ENCODE measurements at places on chromosomes 7 and 10.

GRCh38 chr7:151871904-151872303 lies 5.0 kb downstream of the PRKAG2 start:
- DNase-seq = no peak

GRCh38 chr10:101843032-101844021 lies at the start of gene KCNIP2:
Gene KCNIP2 (minus strand): TSS chr10:101843800. CDS start chr10:101843568, 232 bp downstream.
- no peak for DNase-seq

- DNase-seq = no peak
These were observed 40.1 kb upstream of the EEPD1 start for GRCh38 chr7:36112969-36113368.

- no peak for DNase-seq
These were observed 117.4 kb downstream of the ELAPOR2 start for GRCh38 chr7:86942081-86942480.

DNA sequence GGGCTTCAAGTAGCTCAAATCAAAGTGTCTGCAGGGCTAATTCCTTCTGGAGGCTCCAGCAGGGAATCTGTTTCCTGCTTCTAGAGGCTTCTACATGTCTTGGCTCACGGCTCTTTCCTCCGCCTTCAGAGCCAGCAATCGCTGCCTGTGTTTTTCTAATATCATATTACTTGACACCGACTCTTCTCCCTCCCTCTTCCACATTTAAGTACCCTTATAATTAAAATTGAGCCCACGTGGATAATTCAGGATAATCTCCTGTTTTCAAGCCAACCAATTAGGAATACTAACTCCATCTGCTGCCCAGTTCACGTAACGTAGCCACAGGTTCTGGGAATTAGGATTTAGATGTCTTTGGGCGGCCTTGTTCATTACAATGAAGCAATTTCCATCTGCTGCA lies 372.2 kb downstream of the DPP6 start:
- no peak for DNase-seq

DNA sequence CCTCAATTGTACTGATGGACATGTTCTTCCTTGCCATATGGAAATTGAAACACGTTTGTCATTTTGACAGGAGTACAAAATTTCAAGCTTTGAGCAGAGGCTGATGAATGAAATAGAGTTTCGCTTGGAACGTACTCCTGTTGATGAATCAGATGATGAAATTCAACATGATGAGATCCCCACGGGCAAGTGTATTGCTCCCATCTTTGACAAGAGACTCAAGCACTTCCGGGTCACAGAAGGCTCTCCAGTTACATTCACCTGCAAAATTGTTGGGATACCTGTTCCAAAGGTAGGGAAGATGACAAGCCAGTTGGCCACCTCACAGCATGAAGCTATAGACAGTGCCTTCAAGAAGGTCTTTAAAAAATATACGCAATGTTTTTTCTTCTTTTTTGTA lies 43.1 kb downstream of the ATOH7 start:
- no peak for DNase-seq

GRCh38 chr7:37208528-37208927 lies 240.1 kb downstream of the ELMO1 start:
- peak; percentile 44 for DNase-seq

- no peak for DNase-seq
These were observed 31.0 kb downstream of the CUX1 start for GRCh38 chr7:101848208-101848951.

- DNase-seq = peak; percentile 48
These were observed 90.2 kb downstream of the FRMD4A start for GRCh38 chr10:14240253-14241189.

GRCh38 chr7:70072220-70072619 lies 473.9 kb downstream of the AUTS2 start:
- no peak for DNase-seq

DNA sequence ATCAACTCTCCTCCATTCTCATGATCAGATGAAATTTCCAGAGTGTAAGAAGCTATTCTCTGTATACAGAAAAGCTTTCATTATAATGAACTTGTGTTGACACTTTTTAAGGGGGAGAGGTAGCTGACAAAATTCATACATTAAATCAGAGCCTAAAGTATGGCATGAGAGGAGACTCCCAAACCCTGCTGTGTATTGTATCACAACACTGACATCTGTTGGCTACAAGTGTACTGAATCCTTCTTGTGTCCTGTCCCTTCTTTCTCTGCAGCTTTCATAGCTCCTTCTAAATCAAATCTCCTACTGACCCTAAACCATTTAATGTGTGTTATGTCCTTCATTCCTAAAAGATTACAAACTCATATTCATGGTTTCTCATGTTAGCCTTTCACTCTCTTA lies 70.9 kb downstream of the GCC1 start:
- peak; percentile 53 for DNase-seq

All from ACHN (cell line).